Erythroblast (primary cell): ENCODE measurements at places on chromosomes 1 and 21.
A peak's percentile ranks its signal among the peaks of the same experiment; 100 is the strongest.

- DNase-seq = no peak
Observed at GRCh38 chr1:182196897-182197870, 135.7 kb upstream of the ZNF648 start.

- no peak for DNase-seq
Observed at GRCh38 chr1:230504310-230504709, 78.2 kb upstream of the PGBD5 start.

GRCh38 chr1:109917768-109918606, 7.3 kb downstream of the CSF1 start:
- peak; percentile 13 for DNase-seq

- no peak for DNase-seq
Observed at GRCh38 chr1:56092684-56093570, 486.4 kb downstream of the PLPP3 start.

DNA sequence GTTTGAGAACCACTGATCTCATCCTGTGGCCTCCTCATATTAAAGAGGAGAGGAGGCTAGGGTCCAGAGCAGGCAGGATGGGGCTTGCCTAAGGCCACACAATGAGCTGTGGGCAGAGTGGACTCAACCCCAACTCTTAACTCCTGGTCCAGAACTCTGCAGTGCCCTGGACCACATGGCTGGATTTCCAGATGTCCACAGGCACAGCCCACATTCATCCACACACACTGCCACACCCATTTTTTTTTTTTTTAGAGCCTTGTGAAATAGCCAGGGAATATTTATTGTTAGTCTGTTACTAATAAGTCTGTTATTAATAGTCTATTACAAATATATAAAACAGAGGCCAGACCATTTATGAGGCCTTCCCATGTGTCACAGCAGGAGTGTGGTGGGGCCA, 192.2 kb downstream of the TRABD2B start:
- no peak for DNase-seq

GRCh38 chr1:185789501-185790193, 55.5 kb downstream of the HMCN1 start:
- no peak for DNase-seq

DNA sequence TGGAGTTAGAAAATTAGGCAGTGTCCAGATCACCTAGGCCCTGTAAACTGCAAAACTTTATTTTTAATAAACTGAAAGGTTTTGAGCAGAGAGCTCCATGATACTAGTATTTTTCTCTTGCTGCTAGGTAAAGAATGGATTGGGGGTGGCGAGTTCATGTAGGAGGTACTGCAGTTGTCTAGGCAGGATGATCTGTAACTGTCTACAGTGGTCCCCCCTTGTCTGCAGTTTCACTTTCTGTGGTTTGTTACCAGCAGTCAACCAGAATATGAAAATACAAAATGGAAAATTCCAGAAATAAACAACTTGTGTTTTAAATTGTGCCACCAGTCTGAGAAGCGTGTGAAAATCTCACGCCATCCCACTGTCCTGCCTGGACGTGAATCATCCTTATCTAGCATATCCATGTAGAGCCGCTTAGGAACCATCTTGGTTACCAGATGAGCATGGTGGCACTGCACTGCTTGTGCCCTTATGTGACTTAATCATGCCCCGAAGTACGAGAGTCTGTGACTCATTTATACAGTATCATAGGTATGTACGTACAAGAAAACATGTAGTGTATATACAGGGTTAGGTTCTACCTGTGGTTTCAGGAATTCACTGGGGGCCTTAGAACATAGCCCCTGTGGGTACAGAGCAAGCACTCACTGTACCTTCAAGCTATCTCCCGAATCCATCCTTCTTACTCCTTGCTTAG, 94.2 kb downstream of the AHCTF1 start:
- DNase-seq = no peak

- no peak for DNase-seq
Observed at GRCh38 chr1:10325521-10325920, 73.3 kb upstream of the PGD start.

- DNase-seq = no peak
Observed at GRCh38 chr1:161772397-161772796, 6.3 kb downstream of the ATF6 start.

GRCh38 chr1:50218344-50219120, 109.8 kb downstream of the ELAVL4 start:
- no peak for DNase-seq

- DNase-seq = no peak
Observed at GRCh38 chr1:113036639-113037321, 36.2 kb upstream of the LRIG2 start.

DNA sequence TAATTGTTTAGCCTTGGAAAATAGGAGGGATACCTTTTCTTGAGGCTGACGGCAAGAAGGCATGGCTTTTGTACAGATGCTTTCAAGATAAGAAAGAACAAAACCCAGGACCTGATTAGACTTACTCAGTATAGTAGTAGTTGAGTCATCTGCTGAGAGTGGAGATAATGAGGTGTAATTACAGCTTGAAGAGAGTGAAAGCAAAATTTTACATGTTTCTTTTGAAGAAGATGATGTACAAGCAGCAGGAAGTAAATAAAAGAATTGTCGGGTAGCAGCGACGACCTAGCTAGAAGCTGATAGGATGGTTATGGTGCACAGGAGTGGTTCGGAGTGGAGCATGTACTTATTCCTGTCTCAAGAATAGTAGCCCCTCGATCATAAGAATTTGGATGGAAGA, 6.6 kb downstream of the ANGPTL1 start:
- DNase-seq = no peak

GRCh38 chr1:234336359-234336758, 36.9 kb upstream of the COA6 start:
- DNase-seq = no peak

- peak; percentile 32 for DNase-seq
Observed at GRCh38 chr21:17903029-17903806, 84.1 kb upstream of the C21orf91 start.

- DNase-seq = peak; percentile 23
Observed at GRCh38 chr21:42513985-42514882, 582 bp downstream of the SLC37A1 start.

DNA sequence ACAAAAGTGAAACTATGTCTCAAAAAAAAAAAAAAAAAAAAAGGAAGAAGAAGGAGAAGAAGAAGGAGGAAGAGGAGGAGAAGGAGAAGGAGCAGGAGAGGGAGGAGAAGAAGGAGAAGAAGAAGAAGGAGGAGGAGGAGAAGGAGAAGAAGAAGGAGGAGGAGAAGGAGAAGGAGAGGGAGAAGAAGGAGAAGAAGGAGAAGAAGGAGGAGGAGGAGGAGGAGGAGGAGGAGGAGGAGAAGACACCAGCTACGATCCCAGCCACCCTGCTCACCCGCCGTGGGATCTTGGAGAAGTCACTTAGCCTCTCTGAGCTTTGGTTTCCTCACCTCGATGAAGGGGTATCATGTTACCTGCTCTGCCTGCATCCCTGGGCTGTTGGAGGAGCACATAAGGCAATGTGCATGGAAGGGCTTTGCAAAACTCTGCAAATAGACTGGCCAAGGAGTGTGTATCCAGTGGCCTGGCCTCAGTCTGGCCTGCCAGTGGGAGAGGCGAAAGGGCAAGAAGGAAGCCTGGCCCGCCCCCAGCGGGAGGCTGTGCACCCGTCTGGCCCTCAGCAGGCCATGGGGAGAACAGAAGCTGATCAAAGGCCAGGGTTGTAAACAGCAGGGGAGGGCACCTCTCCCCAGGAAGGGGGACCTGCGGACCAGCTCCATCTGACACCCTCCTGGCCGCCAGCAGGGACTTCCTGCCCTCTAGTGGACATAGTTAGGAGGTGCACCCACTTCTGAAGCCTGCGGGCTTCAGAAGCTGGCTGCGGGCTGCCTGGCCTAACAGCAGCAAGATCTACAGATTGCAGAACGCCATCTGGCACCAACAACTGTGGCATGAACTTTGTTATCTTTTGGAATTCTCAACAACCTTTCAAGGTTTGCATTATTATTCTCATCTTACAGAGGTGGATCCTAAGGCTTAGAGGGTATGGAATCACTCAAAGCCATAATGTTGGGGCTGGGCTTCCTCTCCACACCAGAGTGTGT, 19.2 kb upstream of the CDK18 start:
- DNase-seq = peak; percentile 64

- DNase-seq = no peak
Observed at GRCh38 chr1:192376374-192376773, 59.6 kb downstream of the RGS21 start.

DNA sequence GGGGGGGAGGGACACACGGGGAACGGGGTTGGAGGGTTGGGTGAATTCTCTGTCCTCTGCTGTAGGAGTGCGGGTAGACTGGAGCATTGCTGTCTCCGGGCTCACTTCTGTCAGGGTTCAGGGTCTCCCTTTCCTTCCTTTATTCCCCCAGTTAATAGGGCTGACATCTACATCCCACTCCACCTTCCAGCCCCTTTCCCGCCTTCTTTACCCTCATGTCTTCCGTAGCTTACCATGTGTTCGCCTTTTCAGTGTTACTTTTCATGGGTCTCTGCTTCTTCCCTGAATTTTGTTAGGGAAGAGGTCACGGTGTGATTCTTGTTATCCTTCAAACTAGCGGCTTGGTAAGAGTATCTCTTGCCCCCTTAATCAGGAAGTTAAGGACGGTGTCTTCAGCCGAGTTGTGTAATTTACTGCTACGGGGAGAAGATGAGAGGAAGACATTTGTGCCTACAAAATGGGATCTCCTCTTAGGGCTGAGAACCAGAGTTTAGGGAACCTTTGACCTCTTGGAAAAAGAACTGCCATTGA, 917 bp downstream of the RAP1A start:
- peak; percentile 67 for DNase-seq

GRCh38 chr1:61053712-61054600, 28.4 kb upstream of the NFIA start:
- DNase-seq = peak; percentile 89

GRCh38 chr21:41941941-41942340, 11.9 kb downstream of the C2CD2 start:
- no peak for DNase-seq

GRCh38 chr1:21888500-21888899, 48.6 kb downstream of the HSPG2 start:
- no peak for DNase-seq

DNA sequence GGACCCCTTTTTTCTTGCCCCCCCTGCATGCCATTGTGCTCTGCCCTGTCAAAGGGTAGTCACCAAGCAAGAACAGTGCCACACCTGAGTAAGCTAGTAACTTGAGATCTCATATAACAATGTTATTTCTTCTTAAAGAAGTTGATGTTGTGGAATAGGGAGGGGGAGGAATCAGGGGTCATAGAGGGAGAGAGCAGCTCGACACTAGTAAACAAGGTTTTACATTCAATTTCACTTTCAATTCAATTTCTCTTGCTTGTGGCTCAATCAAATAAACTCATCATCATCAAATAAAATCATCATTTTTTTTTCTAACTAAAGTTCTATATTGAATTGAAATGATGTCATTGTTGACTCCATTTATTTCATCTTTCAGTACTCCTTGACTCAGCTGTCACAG, 106.4 kb downstream of the CRB1 start:
- no peak for DNase-seq

DNA sequence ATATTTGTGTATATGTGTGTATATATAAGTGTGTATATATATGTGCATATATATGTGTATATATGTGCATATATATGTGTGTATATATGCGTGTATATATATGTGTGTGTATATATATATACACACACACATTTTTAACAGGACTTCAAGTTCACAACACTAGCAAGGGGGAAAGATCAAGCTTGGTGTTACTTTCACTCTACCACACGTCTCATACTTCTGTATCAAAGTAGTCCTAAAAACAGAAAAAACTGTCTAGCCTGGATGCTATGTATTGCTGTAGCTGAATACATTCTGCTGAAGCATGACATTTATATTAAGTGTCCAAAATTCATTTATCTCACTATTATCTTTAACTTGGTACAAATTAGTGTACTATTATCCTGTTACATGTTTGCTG, 17.9 kb upstream of the ATP6V1G3 start:
- DNase-seq = no peak

- no peak for DNase-seq
Observed at GRCh38 chr1:73914951-73915350, 283.0 kb downstream of the LRRIQ3 start.

DNA sequence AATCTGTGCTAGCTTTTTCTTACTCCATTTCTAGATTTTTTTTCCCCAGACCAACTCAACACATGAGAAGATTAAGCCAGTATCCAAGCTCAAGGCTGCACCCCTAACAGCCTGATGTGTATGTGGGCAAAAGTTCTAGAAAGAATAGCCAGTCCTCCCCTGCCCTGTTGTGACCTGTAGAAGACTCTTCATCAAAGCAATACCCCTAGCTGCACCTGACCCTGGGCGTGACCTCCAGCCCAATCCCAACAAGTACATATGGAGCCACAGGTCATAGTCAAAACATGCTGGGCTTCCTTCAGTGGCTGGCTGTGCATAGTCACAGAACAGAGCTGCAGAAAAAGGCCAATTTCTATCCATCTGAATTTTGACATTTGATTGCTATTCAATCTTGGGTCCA, 72.5 kb downstream of the ATP1A1 start:
- DNase-seq = no peak

DNA sequence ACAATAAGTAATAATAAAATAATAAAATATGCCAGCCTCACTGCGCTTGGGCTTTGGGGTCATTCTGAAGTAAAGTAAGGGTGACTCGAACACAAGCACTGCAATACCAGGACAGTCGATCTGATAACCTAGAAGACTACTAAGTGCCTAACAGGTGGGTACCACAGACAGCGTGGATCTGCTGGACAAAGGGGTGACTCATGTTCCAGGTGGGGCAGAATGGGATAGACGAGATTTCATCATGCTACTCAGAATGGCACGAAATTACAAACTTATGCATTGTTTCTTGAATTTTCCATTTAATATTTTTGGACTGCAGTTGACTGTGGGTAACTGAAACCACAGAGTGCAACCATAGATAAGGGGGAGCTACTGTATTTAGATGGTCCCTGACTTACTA, 221.1 kb upstream of the GREM2 start:
- no peak for DNase-seq

DNA sequence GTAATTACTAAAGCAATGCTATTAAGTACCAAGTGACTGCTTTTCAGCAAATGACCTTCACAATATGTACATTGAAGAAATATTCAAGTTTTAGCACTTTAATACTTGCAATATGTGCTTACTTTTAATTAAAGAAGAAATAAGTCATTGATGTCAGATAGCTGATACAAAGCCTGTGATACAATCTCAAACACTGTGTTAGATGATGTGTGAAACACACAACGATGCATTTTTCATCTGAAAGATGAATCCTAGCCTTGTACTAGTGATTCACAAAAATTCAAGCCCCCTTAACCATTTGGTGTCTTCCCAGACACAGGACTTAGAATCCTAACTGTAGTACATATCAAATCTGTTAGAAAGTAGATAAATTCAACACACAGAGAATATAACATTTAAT, 724.1 kb upstream of the ADAMTS5 start:
- no peak for DNase-seq

GRCh38 chr1:12320486-12320885, 90.7 kb downstream of the VPS13D start:
- no peak for DNase-seq

GRCh38 chr1:159915571-159916241, 9.6 kb downstream of the TAGLN2 start:
- no peak for DNase-seq

- DNase-seq = no peak
Observed at GRCh38 chr1:206558794-206559671, 51.7 kb downstream of the RASSF5 start.
